ENCODE measurements at places on chromosomes 2 and 18. TPM values are rescaled to one million over a fixed set of nuclear protein-coding genes. Genes with fewer than 3 reads are reported as not detected.

Gene LINC00305
- not detected for total RNA-seq

Gene RUFY4
- not detected for total RNA-seq

Gene CCL20
- not detected for total RNA-seq

Gene TMEM17
- 4.7 TPM for total RNA-seq

Gene KCNJ3
- not detected for total RNA-seq

Gene MYCN
- 3.7 TPM for total RNA-seq

Gene CROCC2
- not detected for total RNA-seq

Gene ZSWIM2
- total RNA-seq, result not detected

Gene ACVR2A
- total RNA-seq, result 11.0 TPM

Gene ACOXL
- not detected for total RNA-seq

Gene ITGB6
- not detected for total RNA-seq

Gene EHD3
- 3.0 TPM for total RNA-seq

Gene ANO7
- 1.7 TPM for total RNA-seq

Gene USP40
- 38.0 TPM for total RNA-seq

Gene PPP3R1
- 26.5 TPM for total RNA-seq

Gene PAIP2B
- 0.34 TPM for total RNA-seq

Gene KATNAL2
- 0.18 TPM for total RNA-seq

Gene MC2R
- not detected for total RNA-seq

Gene IL36RN
- total RNA-seq, result not detected

Gene IL1RN
- not detected for total RNA-seq

Gene SERPINB13
- not detected for total RNA-seq

Gene PIEZO2
- 5.5 TPM for total RNA-seq

Gene NT5C1B
- not detected for total RNA-seq

Gene NTSR2
- total RNA-seq, result not detected

Gene CRYGC
- not detected for total RNA-seq

Gene BIRC6
- total RNA-seq, result 42.3 TPM

Gene FAP
- 21.1 TPM for total RNA-seq

Gene CCDC121
- total RNA-seq, result 2.9 TPM

Gene TM4SF20
- total RNA-seq, result not detected

Gene DNER
- 0.05 TPM for total RNA-seq

Gene SCN2A
- total RNA-seq, result 0.05 TPM

Gene FABP1
- total RNA-seq, result not detected

Gene KLHL30
- 0.50 TPM for total RNA-seq

Gene UGT1A10
- not detected for total RNA-seq

Gene PPM1B
- total RNA-seq, result 41.2 TPM

Gene CD302
- total RNA-seq, result 16.4 TPM

Gene OR6B2
- total RNA-seq, result not detected

Gene GKN2
- total RNA-seq, result not detected

Gene DUSP19
- total RNA-seq, result 5.1 TPM
